Common myeloid progenitor, CD34-positive (primary cell): ENCODE measurements at places on chromosomes 12 and 14.

- no peak for DNase-seq
Measured at GRCh38 chr14:76531821-76532318, 155.9 kb downstream of the ESRRB start.

DNA sequence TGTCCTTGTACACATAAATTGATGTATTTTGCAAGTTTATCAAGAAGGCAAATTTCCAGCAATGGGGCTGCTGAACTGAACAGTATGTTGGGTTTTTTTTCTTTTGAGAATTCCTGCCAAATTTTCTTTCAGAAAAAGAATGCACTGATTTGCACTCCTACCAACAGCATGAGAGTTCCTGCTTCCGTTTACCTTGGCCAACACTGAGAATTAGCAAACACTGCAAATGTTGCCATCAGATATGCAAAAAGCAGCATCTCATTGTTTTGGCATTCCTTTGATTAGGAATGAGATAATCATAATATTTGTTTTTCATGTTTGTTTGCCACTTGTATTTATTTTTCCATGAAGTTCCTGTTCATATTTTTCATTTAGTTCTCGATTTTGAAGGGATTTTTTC, 82.4 kb downstream of the RTN1 start:
- no peak for DNase-seq

GRCh38 chr12:63668028-63668799, at the start of gene DPY19L2:
TSS of gene DPY19L2 (minus strand) at chr12:63668493. CDS start at chr12:63668393, 100 bp downstream.
- DNase-seq = peak; percentile 89

DNA sequence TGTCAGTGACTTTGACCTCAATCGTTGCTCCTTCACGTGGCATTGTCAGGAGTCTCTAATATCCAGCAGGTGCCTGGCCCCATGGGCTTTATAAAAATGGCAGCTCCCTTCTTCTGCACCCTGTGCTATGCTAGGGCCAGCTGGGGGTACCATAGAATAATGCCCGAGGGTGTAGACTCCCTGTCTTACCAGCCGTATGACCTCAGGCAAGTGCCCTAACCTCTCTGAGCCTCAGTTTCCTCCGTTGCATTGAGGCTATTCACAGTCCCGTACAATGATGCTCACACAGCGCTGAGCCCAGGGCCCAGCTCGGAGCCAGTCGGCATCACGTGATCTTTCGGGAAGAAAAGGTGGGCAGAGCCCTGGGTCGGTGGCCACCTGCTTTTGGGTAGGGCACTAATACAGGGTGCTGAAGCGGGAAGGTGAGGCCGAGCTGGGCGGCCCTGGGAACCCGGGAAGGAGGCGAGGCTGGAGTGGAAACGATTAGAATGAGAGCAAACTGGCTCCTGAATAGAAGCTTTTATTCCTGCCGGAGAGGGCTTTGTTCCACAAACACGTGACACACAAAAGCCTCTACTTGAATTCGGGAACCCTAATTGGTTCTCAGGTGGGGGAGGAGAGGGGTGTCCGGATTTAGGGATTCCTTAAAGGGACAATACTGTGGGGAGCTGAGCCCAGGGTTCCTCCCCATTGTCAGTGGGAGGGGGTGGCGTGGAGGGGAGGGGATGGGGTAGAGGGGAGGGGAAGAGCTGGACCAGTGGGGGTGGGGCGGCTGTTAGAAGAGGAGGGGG, 19.9 kb upstream of the MSI1 start:
- no peak for DNase-seq

DNA sequence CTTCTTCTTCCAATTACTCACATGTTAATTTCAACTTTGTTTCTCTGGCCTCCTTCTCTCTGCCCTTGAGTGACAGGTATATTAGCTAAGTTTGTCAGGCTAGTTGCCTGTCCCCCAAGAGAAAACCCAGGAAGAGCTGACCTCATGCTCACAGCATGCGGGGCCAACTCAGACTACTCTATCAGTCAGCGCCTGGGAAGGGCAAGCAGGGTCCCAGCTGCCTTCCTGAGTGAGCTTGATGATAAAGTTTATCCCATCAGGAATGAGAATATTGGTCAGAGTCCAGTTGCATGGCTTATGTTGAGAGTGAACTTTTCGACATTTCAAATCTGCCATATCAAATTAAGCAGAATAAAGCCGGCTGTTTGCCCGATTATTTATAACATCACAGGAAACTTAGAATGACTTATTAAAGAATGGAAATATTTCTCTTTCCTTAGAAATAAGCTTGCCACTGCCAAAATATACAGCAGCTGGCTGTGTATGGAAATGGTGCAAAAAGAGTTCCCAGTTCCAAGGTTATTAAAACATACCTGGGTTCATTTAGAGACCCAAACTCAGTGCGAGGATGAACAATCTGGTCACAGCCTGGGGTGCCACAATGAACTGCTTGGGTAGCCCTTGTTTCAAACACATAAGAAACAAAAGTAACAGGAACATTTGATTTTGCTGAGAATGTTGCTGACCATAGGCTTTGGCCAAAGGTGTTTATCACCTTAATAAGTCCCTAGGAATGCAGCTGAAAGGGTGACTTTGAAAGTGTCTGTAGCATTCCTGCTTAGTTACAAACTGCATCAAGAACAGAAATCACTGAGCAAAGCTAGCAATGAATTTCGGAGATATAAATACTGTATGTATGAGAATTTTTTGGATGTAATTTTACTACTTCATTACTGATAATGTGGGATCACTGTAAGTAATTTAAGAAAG, 1553.8 kb upstream of the FLRT2 start:
- no peak for DNase-seq

GRCh38 chr12:107597695-107598410, 87.7 kb upstream of the PWP1 start:
- DNase-seq = peak; percentile 6

DNA sequence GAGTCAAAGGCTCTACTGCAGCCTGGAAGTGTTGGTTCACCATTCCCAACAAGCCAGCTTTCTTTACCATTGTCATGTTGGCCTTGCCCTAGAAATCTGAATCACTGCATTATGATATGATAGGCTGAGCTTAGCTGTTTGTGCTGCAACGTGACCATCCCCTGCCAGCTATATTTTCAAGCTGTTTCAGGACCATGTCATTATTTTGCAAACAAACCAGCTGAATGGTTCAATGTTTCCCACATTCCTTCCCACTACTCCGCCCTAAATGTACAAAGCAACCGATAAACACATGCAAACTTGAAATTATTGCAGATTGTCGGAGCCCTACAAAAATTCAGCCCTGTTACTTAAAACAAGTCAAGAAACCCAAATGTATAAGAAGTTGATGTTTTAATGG, 136.1 kb downstream of the KICS2 start:
- DNase-seq = no peak
